Germinal center (tissue), 1 donor: ENCODE measurements at places on chromosomes 5 and 9.

- peak; percentile 12 for DNase-seq
Measured at GRCh38 chr5:154967421-154968024, 26.6 kb downstream of the MRPL22 start.

DNA sequence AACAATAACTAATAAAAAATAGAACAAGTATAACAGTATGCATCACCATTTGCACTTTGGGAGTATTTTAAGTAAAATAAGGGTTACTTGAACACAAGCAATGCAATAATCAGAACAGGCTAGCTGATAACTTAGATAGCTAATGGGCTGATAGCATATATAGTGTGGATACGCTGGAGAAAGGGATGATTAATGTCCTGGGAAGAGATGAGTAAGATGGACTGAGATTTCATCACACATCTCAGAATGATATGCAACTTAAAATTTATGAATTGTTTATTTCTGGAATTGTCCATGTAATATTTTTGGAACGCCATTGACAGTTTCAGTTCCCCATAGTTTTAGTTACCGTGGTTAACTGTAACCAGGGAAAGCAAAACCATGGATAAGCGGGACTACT, 173.6 kb downstream of the ISL1 start:
- DNase-seq: no peak

- DNase-seq: no peak
Measured at GRCh38 chr5:176392526-176392925, 4.0 kb downstream of the HIGD2A start.

GRCh38 chr5:59766427-59767210, 126.9 kb downstream of the PDE4D start:
- no peak for DNase-seq

DNA sequence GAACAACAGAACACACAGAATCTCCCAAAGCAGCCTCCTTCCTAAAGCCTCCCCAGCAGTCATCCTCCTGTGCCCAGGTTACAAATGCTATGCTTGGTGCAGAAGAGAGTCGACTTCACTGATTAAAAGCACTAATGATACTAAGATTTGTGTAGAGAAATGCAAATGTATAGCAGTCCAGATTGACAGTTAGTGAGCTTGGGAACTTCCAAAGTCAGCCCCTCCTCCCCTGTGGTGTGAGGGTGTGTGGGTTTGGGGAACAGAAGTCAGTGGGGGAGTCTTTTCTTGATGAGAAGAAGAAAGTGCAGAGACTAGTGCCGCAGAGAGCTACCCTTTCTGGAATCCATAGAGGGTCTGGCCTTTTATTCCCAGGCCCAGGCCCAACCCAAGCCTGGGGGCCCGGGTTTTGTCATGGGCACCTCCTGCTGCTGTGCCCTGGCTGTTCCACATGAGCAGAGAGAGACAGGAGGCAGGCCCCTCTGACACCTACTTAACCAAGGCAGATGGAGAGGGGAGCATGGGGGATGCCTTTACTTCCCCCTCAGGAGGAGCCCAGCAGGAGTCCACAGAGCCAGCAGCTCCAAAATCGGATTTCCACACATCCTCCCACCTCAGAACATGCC, 173.3 kb downstream of the DENND1A start:
- no peak for DNase-seq

GRCh38 chr5:65823845-65824445, 101.9 kb downstream of the NLN start:
- DNase-seq: no peak

DNA sequence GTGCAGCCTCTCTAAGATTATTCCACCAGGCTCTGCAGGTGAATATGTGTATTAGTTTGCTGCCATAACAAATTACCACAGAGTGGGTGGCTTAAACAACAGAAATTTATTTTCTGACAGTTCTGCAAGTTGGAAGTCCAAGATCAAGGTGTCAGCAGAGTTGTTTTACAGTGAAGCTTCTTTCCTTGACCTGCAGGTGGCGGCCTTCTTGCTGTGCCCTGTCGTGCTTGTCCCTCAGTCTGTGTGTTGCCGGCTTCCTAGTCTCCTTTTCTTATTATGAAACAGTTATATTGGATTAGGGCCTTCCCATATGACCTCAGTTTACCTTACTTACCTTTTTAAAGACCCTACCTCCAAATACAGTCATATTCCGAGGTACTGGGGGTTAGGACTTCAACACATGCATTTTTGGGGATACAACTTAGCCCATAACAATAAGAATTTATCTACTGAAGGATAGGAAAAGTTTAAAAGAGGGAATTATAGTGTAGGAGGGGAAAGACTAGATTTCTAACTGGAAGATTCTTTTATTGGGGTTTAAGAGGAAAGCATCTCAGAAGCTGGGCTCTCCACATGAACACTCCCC, 97.4 kb downstream of the OSTF1 start:
- peak; percentile 25 for DNase-seq

GRCh38 chr5:155460501-155460931, 447.0 kb downstream of the KIF4B start:
- DNase-seq: no peak

GRCh38 chr9:85523202-85523601, 218.6 kb downstream of the AGTPBP1 start:
- no peak for DNase-seq

DNA sequence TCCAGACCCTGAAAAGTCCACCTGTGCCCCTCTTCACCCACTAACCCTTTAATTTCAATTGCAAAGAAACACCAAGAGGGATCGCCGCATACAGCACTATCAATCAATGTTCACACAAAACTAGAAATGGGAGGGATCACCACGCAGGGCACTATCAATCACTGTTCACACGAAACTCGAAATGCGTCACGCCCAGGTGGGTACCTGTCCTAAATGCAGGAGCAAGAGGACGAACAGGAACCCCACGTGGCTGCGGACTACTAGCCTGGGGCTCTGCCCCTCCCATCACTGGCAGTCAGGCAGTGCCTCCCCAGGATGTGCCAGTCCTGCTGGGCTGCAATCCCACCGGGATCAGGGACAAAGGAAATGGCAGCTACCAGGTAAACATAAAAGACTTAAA, 28.2 kb downstream of the RASGEF1C start:
- no peak for DNase-seq

- no peak for DNase-seq
Measured at GRCh38 chr5:142201471-142201887, 92.9 kb downstream of the NDFIP1 start.

- DNase-seq: no peak
Measured at GRCh38 chr5:178388386-178389025, 155.9 kb upstream of the PHYKPL start.

GRCh38 chr5:493758-494157, 30.5 kb downstream of the SLC9A3 start:
- DNase-seq: no peak

- no peak for DNase-seq
Measured at GRCh38 chr5:134582941-134583340, 49.7 kb downstream of the SAR1B start.

- no peak for DNase-seq
Measured at GRCh38 chr9:87682618-87683017, 43.3 kb upstream of the CTSL start.

GRCh38 chr5:111432883-111433536, 79.3 kb downstream of the STARD4 start:
- DNase-seq: no peak

GRCh38 chr5:154401355-154401754, 44.4 kb upstream of the SAP30L start:
- no peak for DNase-seq

DNA sequence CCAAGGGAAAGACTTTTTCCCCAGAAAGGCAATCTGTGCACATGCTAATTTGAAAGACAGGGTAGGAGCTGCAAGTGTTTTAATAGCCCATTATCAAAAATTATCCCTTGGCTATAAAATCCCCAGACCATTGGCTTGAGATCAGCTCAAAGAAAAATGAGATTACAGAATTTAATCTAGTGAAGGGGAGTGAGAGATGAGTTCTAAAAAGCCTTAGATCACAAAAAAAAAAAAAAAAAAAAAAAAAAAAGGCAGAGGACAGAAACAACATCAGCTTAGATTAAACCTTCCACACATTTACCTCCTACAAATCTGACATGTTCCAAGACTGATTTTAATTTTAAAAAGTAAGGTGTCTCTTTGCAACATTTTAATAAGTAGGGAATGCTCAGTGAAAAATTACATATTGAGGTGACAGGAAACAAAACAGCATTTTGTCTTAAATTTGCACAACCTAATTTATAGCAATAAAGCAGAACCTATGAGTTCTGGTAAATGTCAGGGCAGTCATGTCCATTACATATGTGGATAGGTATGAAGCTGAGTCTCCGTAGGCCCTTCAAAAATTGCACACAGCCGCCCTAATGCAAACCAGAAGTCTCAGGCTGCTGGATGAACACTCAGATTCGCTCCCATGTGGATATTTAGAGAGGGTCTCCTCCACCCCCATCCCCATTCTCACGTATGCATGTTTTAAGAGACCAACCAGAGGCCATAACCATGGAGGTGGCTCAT, 43.4 kb downstream of the NFIB start:
- no peak for DNase-seq

DNA sequence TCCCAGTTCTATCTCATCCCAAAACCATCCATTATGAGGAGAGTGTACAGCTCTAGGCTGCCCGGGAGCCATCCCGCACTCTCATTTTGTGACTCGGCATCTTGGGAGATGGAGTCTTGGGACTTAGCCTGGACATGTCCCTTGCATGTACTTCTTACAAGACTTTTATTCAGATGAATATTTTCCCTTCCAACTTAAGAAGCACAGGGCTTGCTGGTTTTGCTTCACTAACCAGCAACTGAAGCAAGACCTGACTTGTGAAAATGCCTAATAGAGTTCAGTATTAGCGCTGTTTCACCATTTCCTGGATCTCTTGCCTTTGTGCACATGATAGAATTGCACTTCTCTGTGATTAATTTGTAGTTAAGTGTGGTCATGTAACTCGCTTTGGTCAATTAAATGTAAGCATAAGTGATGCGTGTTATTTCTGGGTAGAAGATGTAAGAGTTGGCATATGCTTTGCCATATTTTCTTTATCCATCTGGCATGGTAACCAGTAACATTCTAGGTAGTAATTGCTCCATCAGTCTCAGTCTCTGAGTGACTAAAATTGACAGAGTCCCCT, 55.8 kb downstream of the PDCD1LG2 start:
- DNase-seq: no peak

DNA sequence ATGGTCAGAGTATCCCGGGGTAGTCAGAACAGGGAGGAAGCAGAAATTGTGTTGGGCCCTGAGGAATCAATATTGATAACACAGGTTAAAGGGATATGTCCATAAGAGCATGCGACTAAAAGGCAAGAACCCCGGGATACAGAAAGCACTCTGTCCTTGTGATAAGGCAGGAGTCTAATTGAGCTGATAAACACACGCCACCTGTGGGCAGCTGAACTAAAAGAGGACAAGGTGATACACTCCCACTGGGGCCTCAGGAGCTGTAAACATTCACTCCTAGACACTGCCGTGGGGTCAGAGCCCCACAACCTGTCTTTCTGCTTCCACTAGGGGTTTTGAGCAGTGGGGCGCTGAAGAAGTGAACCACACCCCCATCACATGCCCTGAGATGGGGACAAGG, 144.7 kb upstream of the MPDZ start:
- DNase-seq: no peak

DNA sequence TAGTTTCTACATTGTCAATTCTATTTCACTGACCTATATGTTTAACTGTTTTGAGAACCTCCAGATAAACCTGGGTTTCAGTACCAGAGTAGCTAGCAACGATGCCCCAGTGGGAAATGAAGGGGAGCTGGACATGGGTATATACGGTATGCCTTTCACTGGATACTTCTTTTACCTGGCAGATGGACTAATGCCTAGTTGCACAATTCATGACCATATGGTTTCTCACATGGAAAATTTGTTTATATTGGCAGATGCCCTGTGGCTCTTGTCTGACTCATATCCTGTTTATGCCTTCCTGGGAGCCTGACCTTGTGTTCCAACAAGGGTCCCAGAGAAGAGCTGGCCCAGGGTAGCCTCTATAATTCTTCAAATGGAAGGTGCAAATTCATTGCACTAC, 144.1 kb downstream of the MAT2B start:
- DNase-seq: no peak

GRCh38 chr5:143992496-143992895, 178.0 kb downstream of the YIPF5 start:
- no peak for DNase-seq

GRCh38 chr5:149724884-149725283, 5.2 kb upstream of the PPARGC1B start:
- no peak for DNase-seq

DNA sequence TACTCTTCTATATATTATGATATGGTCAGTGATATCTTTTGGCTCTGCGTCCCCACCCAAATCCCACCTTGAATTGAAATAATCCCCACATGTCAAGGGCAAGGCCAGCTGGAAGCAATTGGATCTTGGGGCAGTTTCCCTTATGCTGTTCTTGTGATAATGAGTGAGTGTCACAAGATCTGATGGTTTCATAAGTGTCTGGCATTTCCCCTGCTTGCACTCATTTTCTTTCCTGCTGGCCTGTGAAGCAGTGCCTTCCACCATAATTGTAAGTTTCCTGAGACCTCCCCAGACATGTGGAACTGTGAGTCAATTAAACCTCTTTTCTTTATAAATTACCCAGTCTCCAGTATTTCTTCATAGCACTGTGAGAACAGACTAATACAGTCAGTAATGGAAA, 45.0 kb upstream of the TNC start:
- DNase-seq: no peak

- DNase-seq: no peak
Measured at GRCh38 chr5:127885176-127885575, 182.0 kb downstream of the CCDC192 start.

- no peak for DNase-seq
Measured at GRCh38 chr9:97188545-97188944, 118.9 kb upstream of the CCDC180 start.

GRCh38 chr5:34008802-34009201, 952 bp upstream of the AMACR start:
- no peak for DNase-seq

GRCh38 chr5:163373436-163374084, 63.8 kb upstream of the CCNG1 start:
- no peak for DNase-seq

GRCh38 chr9:113742878-113743277, 133.2 kb upstream of the ZNF618 start:
- no peak for DNase-seq

DNA sequence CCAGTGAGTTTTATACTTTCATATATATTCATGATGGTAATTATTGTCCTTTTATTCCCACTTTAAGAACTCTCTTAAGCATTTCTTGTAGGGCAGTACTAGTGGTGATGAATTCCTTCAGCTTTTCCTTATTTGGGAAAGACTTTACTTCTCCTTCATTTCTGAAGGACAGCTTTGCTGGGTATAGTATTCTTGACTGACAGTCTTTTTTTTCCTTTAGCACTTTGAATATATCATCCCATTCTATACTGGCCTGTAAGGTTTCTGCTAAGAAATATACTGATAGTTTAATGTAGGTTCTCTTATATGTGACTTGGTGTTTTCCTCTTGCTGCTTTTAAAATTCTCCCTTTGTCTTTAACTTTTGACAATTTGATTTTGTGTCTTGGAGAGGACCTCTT, 109.0 kb upstream of the FSTL4 start:
- no peak for DNase-seq

DNA sequence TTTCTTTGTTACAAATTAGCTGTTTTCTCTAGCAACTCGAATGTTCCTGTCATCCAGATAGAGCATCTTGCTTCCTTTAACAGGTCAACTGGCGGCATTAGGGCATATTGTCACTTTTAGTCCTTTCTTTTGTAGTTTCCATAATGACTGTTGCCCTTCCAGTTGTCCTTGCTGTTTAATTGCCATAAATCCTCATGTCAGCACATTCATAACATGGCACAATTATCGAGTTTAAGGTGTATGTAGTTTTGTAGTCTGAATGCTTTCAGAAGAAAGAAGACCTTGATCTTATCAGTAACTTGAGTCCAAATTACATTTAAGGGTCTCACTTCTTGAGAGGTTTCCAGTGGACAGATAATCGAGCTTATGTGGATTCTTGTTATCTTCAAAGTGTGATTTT, 161.7 kb upstream of the CDH12 start:
- DNase-seq: no peak
